Adrenal gland (tissue), 19 donors: ENCODE measurements at places on chromosomes 1 and 21.

DNA sequence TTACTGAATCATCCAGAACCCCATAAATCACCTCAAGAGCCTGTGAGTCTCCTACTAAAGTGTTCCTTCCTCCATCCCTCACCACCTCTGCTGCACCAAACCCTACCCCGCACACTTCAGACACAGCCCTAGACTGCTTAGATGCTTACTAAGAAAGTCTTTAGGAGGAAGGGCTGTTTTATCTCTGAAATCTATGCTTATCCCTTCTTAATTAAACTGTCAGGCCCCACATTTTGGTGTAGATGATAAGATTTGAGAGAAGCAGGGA is 216.8 kb upstream of the SGIP1 start:
- DNase-seq: no peak

DNA sequence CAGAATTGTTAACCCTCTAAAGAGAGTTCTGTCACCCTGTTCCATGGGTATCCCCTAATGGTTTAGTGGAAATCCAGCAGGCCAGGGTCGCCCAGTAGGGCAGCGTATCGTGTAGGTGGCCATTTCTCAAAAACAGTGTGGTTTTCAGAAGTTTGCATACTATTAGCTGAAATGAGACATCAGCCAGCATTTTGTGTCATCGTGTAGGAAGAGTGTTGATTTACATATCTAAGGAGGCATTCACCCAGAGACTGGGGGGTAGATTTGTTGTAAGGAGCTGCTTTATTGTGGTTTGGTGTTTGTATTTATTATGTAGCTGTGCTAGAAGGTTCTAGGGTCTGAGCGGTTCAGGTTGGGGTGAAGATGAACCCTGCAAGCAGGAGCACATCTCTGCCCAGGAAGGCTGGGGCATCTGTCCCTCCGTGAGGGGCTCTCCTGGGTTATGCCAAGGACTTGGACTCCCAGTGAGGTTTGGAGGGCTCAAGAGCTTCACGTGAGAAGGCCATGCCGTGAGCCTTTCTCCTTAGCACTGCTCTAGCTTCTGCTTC is 174.4 kb downstream of the PGBD5 start:
- no peak for DNase-seq

DNA sequence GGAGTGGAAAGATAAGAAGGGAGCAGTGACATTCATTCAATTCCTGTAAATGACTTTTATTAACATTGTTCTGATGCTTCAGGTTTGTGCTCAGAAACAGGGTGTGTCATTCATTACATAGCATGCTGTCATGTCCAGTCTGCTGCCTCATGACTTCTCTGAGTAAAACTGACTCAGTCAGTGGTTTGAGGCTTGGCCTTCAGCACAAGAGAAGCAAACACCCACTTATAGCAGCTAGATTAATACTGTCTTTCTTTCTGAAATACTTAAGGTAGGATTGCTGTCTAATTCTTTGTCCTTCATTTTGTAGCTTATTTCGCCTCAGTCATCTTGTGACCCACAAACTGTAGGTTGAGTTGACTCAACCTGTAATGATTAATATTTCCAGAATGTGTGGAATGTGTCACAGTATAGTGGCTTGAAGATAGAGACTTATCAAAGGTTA is 32.9 kb downstream of the RASAL2 start:
- DNase-seq: no peak

DNA sequence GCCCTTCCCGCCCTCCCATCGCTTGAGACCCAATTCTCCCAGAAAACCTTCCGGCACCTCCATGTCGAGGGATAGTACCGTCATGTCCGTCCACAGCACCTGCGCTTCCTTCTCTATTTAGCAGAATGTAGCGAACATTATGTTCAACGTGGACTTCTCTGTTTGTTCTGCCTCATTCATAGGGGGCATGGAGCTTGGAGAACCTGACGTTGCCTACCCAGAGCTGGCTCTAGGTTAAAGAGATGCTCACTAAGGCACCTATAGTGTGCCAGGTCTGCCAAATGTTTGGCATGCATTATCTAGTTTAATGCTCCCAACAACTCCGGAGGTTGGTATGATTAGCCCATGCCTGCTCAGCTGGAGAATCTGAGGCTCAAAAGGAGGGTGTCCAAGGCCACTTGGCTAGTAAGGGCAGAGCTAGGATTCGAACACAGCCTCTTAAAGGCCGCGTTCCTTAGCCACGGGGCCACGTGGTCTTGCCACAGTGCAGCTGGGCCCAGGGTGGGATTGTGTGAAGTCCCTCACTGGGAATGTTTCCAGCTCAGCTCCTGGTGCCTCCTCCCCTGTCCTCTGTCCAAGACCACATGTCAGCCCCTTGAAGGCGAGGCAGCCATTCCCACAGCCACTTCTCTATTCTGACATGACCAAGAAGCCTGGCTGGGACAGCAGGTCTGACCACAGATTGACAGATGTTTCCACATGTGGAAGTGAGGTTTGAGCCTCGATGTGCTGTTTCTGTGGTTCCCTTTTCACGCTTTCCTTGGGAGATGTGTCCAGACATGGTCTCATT is 57.8 kb downstream of the RUNX3 start:
- DNase-seq: peak; percentile 32

- DNase-seq: no peak
Measured at GRCh38 chr1:39401106-39401505, 90.3 kb upstream of the BMP8A start.

DNA sequence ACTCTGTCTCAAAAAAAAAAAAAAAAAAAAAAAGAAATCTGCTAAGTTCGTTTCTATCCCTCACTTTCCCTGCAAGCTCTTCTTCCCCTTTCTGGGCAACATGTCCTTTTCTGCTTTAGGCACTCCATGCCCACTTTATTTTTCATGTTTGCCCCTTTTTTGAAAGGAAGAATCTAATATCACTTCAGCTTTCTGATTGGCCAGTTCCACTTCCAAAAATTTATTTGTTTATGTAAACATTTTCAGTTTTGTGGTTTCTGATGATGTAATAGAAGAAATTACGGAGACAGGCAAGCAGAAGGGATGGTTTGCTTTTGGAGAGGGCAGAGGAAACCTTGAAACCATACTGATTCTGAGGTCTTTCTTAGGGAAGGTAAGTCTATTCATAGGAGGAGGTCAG is 15.1 kb downstream of the IFNAR1 start:
- DNase-seq: no peak

- DNase-seq: no peak
Measured at GRCh38 chr21:27759091-27759659, 792.3 kb upstream of the ADAMTS5 start.

- peak; percentile 68 for DNase-seq
Measured at GRCh38 chr1:32361674-32362473, 411 bp downstream of the FAM229A start.

- DNase-seq: no peak
Measured at GRCh38 chr1:78255383-78255782, 209.6 kb downstream of the GIPC2 start.

DNA sequence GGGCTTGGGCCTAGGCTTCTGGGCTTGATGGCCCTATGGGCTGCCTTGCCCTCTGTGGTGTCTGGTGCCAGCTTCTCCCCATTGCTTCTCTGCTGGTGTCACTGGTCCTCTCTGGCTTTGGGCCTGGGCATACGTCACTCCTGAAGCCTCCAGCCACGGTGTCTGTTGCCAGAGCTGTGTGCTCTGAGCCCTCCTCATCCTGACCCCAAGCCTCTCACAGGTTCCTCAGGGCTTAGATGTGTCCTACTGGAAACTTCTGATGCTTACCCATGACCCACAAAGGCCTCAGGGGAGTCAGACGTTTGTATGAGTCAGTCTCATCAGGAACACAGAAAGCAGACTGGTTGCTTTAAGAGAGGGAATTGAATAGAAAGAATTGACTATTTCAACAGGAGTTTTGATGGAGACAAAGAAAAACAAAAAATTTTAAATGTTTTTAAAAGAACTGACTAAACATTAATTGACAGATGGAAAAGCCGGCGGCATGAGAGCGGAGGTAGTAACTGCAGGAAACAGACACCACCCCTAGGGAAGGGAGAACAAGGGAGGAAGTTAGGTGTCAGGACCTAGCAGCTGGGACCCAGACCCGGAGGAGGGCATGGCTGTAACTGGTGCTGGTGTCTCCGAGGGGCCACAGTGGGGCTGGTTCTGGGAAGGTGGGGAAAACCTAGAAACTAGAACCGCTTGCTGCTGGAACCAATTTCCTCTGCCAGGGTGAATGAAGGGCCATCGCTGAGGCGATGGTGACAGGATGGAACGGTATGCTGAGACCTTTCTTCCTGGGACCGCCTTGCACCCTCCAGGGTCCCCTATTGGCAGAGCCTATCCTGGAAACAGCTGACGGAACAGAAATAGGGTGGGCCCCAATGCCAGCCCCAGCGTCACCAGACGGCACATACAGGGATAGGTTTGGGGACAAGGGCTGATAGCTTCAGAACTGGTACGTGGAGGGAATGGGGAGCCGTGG is 40.0 kb upstream of the CITED4 start:
- no peak for DNase-seq

GRCh38 chr1:9326596-9326995 is 33.9 kb downstream of the SPSB1 start:
- DNase-seq: no peak

DNA sequence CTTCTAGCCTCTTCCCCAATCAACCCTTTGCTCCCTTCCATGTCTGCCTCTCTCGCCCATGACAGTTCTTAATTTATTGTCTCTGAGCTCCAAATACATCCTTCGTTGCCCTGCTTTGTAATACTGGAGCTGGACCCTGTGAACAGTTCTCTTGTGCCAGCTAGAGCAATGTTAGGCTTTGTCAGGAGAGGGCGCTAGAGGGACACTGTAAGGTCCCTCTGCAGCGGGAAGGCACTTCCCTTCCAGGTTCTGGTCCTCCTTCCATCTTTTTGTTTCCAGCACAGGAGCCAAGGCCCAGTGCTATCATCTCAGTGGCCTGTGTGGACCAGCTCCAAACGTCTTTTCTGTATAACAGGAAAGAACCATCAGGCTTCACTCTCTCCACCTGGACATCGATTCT is 95.9 kb downstream of the PTPRU start:
- DNase-seq: peak; percentile 25

DNA sequence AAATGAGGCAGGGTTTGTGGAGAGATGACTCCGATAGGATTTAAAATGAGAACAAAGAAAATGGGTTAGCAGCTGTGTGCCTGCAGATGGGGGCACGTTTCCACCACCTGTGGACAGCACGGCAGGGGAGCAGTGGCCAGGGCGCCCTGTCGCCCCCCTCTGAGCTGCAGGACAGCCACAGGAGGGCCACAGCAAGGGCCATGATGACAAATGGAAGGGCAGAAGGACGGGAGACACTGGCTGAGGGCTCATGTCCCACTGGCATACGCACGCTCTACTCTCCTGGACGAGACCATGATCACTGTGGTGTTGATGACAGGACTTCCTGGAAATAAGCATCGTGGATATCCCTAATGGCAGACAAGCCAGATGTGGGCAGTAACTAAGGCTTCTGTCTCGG is 241.0 kb downstream of the SDCCAG8 start:
- no peak for DNase-seq

DNA sequence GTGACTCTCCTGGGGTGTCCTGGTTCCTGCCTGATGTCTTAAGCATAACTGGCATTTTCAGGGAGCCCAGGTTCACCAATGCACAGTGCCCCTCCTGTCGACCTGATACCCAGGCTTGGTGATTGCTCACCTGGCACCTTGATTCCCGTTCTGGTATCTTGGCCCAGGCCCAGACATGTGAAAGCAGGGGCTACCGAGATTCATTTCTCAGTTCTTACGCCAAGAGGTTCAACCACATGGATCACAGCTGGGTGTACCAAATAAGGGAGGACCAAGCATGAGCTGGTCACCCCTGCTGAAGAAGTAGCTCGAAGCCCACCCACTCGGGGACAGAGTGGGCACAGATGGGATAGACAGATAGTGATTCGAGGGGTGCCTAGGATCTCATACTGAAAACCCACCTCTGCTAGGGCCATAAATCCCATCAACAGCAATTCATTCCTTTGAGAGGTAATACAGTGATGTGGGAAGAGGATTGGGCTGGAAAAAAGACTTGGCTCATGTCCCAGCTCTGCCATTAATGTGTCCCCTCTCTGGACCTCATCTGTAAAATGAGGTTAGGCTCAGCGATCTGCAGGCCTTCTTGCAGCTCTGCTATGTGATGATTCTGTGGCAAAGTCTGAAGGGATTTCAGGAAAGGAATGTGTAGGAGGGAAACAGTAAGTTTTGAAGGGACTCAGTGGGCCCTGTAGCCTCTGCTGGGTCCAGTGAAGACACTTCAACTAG is 2.7 kb downstream of the EPHX1 start:
- no peak for DNase-seq

GRCh38 chr1:157585984-157586383 is 11.9 kb downstream of the FCRL4 start:
- no peak for DNase-seq

GRCh38 chr1:74534241-74534640 is 21.8 kb upstream of the LRRC53 start:
- DNase-seq: no peak

DNA sequence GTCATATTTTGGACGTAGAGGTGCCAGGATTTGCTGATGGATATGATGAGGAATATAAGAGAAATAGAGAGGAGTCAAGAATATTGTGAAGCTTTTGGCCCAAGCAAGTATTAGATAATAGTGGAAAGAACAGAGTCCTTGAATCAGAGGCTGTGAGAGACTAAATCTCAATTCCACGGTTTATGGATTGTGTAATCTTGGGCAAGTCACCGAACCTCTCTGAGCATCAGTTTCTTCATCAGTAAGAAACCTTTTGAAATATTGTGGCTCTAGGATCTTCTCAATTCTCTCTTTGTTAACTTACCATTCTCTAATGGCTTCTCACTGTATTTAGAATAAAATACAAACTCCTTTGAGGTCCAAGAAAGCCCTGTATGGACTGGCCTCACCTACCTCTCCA is 77.6 kb downstream of the RPS6KA1 start:
- DNase-seq: no peak

DNA sequence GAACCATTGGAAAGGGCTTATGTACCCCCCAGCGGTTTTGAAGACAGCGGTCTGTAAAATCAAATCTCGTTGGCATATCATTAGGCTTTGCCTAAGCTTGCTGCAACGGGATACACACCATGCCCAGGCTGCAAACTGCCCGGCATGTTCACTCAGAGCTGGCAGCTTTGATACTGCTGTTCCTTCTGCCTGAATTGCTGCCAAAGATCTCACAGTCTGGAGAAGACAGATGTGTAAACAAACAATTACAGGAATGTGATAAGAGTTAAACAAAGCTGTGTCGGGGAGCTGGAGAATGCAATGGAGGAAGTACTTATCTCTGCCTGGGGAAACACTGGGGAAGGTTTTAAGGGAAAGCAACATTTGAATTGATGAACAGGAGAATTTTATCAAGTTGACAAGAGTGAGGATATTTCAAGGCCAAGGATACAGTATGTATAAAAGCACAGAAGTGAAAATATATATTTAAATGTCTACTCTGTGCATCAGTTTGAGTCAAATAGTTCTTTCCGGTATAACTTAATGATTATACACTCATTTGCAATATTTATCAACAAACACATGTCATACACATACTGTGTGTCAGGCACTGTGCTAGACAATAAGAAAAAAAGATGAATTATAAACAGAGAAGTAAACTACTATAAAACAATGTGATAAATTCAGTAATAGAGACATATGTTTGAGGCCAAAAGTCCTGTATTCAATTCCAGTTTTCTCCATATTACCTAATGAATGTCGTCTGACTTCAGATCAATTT is 29.9 kb downstream of the CHML start:
- DNase-seq: no peak

GRCh38 chr21:38350684-38351083 is 93.9 kb downstream of the KCNJ15 start:
- DNase-seq: peak; percentile 30

- DNase-seq: no peak
Measured at GRCh38 chr21:29737186-29737585, 202.6 kb downstream of the GRIK1 start.

GRCh38 chr1:162398999-162399580 is 12.8 kb downstream of the SH2D1B start:
- no peak for DNase-seq
